ENCODE measurements at places on chromosomes 5 and 9.

- DNase-seq, result no peak
These were observed 22.2 kb downstream of the KLF4 start for GRCh38 chr9:107467416-107467815.

GRCh38 chr5:124644138-124644537, 102.3 kb downstream of the ZNF608 start:
- no peak for DNase-seq

- no peak for DNase-seq
These were observed 18.8 kb upstream of the TEK start for GRCh38 chr9:27090231-27090630.

GRCh38 chr5:44536650-44537260, 147.5 kb upstream of the FGF10 start:
- DNase-seq, result peak; percentile 26

GRCh38 chr5:57302164-57302563, 128.3 kb downstream of the GPBP1 start:
- peak; percentile 69 for DNase-seq

GRCh38 chr5:54700986-54701578, 183.5 kb downstream of the SNX18 start:
- no peak for DNase-seq

DNA sequence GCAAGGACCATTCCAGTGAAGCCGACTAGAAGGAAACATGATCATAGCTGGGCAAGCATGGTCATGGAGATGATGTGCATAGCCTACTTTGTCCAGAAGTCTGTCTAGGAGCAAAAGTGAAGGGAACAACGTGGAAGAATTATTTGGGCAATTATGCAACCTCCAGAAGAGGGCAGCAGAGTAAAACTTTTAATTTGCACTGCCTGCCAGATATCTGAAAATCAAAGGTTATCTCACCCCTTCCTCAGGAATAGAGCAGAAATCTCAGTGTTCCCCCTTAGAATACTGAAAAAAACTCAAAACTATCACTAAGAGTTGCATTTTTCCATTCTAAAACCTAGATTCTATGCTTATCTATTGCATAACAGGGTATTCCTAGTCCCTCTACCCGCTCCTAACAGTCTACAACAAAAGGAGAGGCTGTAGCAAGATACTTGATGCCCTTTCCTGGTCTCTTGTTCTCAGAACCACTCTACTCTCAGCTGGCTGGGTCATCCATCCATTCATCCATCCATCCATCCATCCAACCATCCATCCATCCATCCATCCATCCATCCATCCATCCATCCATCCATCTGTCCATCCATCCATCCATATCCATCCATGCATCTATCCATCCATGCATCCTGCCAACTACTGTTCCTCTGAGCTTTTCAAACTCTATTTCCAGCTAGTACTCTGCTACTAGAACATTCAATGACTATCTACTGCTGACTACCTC, 8.4 kb upstream of the SETD9 start:
- DNase-seq, result no peak

DNA sequence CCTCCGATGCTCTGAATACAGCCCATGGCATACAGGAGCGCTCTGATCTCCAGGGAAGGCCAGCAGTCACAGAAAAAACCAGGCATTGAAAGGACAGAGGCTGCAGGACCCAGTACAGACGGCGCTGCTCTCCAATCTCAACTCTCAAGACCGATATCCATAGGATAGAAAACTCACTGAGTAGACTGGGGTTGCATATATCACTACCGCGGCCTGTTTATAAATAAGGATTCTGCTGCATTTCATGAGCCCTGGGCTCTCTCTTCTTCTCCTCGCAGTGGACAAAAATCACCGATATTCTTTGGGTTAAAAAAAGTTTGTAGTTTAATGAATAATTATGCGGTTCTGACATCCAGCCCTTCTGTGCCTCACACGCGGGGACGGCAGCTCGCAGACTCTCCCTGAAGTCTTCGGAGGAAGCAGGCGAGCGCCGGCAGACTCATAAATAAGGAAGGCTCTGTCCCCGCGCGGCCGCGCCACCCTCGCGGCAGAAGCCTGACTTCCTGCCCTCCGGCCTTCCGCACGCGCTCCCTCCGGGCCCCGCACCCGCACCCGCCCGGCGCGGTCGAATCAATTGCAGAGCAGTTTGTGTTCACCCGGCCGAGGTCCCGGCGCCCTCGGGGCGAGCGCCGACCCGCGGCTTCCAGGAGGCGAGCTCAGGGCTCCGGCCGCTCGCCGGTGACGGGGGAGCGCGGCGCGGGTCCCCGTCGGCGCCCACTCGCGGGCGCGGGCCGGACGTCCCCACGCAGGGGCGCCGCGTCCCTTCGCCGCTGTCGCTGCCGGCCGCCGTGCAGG, at the start of gene FAM78A:
Gene FAM78A, minus strand, starts transcription at position 417 of the 795 bp plus-strand sequence. Its CDS starts 331 bp downstream, at position 86.
- DNase-seq, result peak; percentile 72

DNA sequence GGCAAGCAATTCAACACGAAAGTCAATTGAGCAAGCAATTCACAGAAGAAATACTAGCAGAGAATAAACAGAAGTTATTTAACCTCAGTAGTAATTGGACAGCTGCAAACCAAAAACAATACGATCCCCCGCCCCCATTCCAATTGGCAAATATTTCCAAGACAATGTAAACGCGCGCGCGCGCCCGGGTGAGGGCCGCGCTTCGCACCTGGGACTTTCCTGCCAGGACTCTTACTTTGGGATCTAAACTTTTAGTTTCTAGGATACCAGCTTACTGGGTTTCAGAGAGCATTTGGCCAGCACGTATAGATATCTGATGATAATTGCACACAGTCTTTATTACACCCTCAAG, 8.6 kb downstream of the RUFY1 start:
- peak; percentile 43 for DNase-seq
